ENCODE measurements at places on chromosomes 6 and 20.

- DNase-seq: peak; percentile 35
These were observed 4.1 kb downstream of the NKX2-2 start for GRCh38 chr20:21509597-21510371.

DNA sequence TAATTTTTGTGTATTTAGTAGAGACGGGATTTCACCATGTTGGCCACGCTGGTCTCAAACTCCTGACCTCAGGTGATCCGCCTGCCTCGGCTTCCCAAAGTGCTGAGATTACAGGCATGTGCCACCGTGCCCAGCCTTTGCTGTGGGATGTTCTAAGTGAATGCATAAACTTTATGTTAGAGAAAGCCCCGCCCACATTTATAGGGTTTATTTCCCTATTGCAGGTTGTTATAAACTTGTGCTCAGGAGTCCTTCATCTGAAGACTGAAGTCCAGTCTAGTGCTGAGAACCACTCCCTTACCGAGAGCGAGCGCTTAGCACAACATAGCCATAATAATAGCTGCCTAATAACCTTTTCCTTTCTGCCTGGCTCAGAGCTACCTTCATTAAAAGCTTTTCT is 75.4 kb upstream of the ZNF217 start:
- no peak for DNase-seq

- no peak for DNase-seq
These were observed 798.3 kb upstream of the SLC35B3 start for GRCh38 chr6:9233686-9234085.

DNA sequence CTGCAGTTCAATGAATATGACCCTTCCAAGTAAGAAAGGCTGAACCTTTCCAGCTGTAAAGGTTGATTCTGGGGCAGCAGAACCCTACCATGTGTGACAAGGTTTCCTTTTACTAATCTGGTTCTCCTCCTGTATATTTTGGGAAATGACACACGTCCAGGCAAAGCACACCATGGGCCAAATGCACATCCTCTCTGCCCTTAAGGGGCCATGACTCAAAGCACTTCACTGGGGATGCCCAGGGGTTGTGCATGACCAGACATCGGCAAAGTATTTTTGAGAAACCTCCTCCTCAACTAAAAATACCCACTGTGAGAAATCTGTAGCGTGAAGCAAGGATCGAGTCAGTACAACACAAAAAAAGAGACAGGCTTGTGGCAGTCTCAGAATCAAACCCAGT is 174.7 kb downstream of the BACH2 start:
- no peak for DNase-seq

DNA sequence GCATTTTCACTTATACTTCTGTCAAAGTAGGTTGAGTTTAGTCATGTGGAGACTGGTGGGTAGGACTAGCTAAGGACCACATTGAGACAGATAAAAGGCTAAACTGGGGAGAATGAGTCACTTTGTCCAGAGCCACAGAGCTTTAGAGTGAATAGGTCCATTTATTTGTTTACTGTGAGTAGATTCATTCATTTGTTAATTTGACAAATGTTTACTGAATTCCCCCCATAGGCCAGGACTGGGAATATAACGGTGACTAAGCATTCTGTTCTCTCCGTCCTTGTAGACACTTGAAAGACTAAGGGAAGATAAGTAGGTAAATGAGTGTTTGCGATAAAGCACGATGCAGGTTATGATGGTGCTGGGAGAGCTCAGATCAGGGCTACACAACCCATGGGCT is 699.7 kb upstream of the ID4 start:
- DNase-seq: no peak

GRCh38 chr6:112799889-112800288 is 452.8 kb downstream of the RFPL4B start:
- DNase-seq: no peak

- DNase-seq: no peak
These were observed 16.5 kb upstream of the LIN28B start for GRCh38 chr6:104940238-104940892.

DNA sequence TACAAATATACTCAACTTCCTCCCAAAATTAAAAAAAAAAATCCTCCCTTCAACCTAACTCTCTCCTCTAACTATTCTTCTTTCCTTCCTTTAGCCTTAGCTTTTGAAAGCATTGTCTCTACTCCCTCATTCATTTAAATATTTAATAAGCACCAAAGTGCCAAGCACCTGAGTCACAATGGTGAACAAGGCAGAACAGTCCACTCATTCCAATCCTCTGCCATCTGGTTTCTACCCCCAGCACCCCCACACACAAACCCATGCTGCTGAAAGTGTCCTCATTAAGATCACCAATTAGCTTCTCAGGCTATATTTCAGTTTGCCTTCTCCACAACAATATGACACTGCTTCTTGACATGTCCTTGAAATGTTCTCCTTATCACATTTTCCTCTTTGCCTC is 76.3 kb downstream of the DTNBP1 start:
- no peak for DNase-seq

DNA sequence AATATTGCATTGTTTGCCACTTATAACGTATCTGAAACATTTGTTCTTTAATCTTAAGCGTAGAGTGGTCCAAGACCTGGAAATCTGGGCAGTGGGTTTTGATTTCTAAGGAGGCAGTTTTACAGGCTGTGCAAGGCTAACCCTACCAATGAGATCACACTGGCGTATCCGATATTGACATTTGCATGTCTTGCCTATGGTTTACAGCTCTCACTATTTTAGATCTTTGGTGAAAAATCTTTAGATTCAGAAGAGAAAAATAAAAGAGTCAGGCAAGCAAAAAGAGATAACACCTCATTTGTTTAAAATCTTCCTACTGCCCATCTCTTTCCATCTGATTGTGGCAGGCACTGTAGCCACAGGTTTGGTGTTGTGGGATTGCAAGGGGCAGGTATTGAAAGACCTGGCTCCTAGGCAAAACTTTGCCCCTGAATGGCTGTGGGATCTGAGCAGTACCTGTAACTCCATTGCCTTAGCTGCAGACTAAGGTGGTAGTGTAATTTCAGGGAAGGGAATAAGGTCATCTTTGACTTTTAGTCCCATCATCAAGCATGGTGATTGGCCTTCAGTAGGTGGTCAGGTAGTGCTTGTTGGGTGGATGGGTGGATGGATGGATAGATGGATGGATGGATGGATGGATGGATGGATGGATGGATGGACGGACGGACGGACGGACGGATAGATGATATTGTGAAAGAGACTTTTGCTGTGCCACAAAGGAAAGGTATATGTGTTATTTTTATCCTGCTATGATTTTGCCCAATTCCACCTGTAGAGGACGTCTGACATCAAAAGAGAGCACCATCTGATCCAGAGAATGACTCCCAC is 1.9 kb downstream of the TNFAIP3 start:
- no peak for DNase-seq

DNA sequence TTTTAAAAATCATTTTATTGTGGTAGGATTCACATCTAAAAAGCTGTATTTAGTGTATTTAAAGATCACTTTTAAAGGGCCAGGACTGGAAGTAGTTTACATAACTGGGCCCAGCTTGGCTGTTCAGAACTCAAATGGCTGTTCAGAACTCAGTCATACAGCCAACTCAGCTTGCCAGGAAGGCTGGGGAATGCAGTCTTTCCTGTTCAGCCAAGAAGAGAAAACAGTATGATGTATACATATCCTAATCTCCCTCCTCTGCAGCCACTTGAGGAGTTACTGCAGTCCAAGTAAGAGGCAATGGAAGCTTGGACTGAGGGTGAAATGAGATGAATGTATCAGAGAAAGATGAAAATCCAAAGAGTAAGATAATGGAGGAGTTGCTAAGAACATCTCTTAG is 24.6 kb downstream of the DSTN start:
- no peak for DNase-seq

- DNase-seq: no peak
These were observed 27.0 kb upstream of the SERPINB1 start for GRCh38 chr6:2868637-2869036.

- no peak for DNase-seq
These were observed 59.0 kb upstream of the QKI start for GRCh38 chr6:163355426-163355991.

DNA sequence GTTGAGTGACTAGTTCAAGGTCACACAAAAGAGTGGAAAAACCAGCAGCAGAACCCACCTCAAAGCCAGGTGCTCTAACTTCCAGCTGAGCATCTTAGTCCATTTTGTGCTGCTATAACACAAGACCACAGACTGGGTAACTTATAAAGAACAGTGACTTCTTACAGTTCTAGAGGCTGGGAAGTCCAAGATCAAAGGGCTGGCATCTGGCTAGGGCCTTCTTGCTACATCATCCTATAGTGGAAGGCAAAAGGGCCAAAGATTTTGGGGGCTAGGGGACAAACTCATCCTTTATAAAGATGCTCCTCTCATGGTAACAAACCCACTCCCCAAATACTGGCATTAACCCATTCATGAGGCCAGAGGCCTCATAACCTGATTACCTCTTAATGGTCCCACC is 9.7 kb downstream of the FITM2 start:
- no peak for DNase-seq

DNA sequence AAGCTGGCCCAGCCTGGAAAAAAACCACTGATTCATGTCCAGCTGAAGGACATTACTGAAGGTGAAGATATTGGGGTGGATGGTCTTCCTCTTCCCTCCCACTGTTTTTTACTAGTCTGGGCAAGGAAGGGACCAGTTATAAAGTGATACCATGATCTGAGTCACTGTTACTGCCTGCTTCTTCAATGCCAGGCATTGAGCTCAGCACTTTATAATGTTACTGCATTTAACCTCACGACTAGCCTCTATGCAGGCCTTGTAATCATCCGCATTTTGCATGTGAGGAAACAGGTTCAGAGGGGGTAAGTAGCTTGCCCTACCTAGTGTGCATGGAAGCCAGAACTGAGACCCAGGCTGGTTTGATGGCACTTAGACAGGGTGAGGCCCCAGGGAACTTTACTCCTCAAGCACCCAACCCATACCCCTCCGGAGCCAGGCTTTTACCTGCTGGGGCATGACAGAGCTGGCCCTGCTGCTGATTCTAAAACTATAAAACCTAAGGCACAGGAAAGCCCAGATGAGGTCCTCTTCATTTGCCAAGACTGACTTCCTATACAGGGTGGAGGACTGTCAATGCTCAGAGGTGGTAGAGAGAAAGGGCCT is 11.0 kb upstream of the KCNK5 start:
- DNase-seq: no peak

GRCh38 chr6:34292954-34293353 is 44.1 kb upstream of the SMIM29 start:
- DNase-seq: no peak

DNA sequence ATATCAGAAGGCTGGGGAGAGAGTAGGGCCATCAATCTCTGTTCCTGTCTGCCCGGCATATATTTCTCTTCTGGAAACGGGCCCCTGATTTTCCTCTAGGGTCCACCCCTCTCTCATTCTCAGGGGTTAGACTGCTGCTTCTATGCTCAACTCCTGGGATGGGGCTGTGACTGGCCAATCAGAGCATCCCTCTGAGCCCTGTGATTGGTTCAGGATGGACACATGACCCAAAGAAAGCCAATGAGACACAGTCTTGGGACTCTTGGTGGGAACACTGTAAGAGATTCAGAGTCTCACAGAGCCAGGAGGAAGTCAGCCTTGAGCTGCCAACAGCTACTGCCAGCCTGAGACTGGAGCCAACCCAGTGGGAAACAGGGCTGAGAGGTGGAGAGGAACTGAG is 31.0 kb upstream of the KCNB1 start:
- DNase-seq: no peak

- no peak for DNase-seq
These were observed 378.7 kb upstream of the ADGRB3 start for GRCh38 chr6:68256391-68256790.

DNA sequence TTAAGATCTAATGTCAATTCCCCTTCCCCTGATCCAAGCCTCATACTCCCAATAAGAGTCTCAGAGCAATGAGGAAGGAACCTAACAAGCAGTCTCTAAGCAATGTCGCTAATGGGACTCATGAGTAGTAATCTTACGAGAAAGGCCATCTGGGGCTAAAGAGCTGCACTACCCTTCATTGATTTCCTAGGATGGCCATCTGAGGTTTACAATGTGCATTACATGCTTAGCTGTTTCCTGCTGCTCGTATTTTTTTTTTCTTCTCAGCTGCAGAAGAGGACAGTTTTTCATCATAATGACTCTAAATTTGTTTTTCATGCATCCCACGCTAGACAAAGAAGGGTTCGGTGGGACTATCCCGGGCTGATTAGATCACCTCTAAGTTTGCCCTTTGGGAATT is 119.3 kb downstream of the LPA start:
- no peak for DNase-seq

DNA sequence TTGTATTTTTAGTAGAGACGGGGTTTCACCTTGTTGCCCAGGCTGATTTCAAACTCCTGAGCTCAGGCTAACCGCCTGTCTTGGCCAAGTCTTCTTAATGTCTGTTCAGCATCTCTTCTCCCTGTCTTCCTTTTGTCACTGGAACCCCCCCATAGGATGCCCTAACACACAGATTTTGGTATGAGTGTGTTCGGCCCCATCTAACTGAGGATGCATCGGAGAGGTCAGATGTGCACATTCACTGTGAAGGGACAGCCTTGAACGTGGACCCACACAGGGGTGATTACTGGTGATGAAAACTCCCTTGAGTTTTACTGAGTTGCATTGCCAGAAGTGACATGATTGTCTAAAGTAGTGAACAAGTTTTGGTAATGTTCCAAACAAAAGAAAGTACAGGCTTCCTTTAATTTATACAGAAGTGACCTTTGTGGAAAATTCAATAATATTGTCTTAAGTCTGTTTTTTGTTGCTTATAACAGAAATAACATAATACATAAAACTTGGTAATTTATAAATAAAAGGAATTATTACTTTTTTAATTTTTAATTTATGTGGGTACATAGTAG is 40.5 kb upstream of the NCOA3 start:
- no peak for DNase-seq

DNA sequence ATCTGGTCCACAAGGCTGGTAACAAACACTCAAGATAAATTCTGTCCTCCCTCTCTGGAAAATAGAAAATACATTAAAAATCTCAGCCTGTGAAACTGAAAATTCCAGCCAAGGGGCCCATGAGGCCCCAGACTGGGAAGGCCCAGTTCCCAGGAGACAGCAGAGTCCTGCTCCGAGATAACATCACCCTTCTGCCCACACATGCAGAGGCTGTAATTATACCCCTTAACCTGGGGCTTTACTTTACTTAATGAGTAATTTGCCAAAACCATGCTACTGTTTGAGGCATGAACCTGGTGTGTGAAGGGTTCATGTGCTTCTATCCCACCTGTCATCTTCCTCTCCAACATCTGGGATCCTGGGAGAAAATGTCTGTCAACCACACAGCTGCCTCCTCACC is 398.9 kb upstream of the SULF2 start:
- DNase-seq: no peak

DNA sequence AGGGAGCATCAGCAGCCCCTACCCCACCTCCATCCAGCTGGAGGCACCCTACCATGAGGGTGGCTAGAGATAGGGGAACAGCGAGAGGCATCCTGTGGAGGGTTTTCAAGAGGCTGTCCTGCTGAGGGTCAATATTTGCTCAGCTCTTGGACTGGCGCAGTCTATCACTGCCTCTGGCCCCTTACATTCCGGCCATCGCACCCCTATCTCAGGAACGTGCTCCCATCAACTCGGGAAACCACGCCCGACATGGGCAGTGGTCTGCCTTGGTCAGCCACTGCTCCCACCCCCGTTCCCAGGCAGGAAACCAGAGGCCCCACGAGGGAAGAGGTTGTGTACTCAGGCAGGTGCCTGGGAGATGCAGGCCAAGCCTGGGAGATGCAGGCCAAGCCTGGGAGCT is 57.9 kb downstream of the VEGFA start:
- DNase-seq: no peak

- no peak for DNase-seq
These were observed 92.2 kb upstream of the MPC1 start for GRCh38 chr6:166474721-166475565.

Measured in GM13976 (cell line).